ENCODE measurements at places on chromosomes 1 and 21. TPM values are rescaled to one million over a fixed set of nuclear protein-coding genes. Genes with fewer than 3 reads are reported as not detected.

RGS18 gene
- not detected for total RNA-seq

KCND3 gene
- not detected for total RNA-seq

ACOT11 gene
- 0.72 TPM for total RNA-seq

C1orf53 gene
- 0.85 TPM for total RNA-seq

COL6A2 gene
- 0.58 TPM for total RNA-seq

ASCL5 gene
- not detected for total RNA-seq

RPF1 gene
- 36.6 TPM for total RNA-seq

DNA sequence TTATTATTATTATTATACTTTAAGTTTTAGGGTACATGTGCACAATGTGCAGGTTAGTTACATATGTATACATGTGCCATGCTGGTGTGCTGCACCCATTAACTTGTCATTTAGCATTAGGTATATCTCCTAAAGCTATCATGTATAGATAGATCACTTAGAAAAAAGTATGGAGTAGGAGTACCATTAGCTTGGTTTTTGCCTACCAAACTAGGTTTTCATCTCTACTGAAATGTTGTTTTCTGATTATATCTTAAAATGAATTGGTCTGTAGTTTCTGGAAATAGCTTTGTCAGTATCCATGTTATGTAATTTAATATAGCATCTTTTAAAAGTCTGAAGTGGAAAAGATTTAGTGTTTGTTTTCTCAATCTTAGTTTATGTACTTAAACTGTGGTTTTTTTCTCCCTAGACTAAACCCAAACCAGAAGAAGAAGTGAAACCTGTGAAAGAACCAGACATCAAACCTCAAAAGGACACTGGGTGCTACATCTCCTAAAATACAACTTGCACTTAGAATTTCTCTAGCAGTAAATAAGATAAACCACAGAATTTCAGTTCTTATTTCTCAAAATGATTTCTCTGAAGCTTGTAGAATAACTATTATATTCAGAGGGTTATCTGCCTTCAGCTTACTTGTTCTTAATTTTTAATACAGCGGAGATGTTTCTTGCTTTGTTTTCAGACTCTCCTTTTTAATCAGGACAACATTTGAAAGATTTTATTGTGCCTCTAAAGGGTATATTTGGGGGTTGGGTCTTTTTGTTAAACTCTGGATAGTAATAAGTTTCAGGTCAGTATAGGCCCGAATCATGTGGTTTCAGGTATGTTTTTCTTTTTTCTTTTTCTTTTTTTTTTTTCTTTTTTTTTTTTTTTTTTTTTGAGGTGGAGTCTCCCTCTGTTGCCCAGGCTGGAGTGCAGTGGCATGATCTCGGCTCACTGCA, 4.5 kb upstream of the FAM177B start:
- DNase-seq, result peak; percentile 77

- DNase-seq, result no peak
These were observed 196.1 kb upstream of the FGGY start for GRCh38 chr1:59100708-59101374.

- no peak for DNase-seq
These were observed 17.9 kb upstream of the ETV3 start for GRCh38 chr1:157156058-157156541.

GRCh38 chr1:43970502-43970901, 692 bp downstream of the DPH2 start:
- no peak for DNase-seq

GRCh38 chr1:160216301-160216700, 11.1 kb downstream of the PEA15 start:
- DNase-seq, result no peak

DNA sequence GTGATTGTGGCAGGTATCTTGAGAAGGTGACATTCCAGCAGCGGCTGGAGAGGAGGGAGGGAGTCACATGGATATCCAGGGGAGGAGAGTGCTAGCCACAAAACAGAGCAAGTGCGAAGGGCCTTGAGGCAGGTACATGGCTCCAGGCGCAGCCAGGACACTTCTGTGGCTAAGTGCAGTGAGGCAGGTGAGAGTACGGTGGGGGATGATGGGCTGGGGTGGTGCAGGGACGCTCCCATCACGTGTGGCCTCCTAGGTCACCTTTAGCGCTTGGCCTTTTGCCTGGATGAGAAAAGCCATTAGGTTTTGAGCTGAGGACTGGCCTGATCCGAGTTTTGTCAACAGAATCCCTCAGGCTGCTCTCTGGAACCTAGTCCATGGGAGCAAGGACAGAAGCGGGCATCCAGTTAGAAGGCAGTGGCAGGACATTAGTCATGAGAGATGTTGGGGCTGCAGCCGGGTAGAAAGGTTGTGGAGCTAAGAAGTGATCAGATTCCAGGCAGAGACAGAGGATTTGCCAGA, 31.6 kb downstream of the SMYD2 start:
- no peak for DNase-seq

GRCh38 chr1:40380817-40381216, 7.3 kb downstream of the SMAP2 start:
- DNase-seq, result no peak

GRCh38 chr1:212074856-212075255, 39.3 kb downstream of the DTL start:
- DNase-seq, result no peak

DNA sequence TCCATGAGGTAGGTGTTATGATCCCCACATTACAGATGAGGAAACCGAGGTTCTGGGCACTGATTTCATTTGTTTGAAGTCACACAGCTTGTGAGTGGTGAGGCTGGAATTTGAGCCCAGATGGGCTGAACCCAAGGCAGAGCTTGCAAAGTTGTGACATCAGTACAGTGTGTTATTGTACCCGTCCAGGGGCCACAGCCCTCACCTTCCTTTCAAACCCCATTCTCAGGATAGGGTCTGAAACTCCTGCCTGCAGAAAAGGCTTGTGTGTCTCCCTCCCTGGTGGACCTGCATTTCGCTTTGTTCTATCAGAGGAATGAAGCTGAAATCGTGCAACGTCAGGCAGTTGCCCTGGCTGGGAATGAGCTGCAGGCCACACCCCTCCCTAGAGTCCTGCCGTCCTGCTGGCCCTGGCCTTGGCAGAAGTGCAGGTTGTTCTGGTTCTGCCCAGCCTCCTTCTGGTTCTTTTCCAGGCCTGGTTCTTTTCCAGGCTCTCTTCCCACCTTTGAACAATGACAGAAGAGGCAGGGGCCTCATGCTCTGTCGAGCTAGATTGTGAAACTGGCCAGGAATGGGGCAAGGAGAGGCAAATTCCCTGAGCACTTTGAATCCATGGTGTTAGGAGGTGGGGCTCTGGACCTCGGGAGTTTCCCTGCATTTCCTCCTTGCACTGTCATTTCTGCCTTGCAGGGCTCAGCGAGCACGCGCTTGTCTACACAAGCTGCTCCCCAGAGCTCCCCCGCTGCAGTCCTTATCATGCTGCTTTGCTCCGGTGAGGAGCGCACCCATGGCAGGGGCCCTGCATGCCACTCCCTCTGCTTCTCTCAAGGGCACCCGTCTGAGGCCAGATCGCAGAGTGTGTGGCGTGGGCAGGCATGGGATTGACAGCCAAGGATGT, 8.2 kb upstream of the MYOM3 start:
- no peak for DNase-seq

GRCh38 chr1:164716992-164717703, 158.2 kb downstream of the PBX1 start:
- DNase-seq, result no peak

Measured in GM12878 (cell line).